Effector CD8-positive, alpha-beta T cell (primary cell): ENCODE measurements at places on chromosomes 12 and 14.

GRCh38 chr14:101980700-101981099 lies 16.3 kb downstream of the DYNC1H1 start:
- DNase-seq, result no peak

DNA sequence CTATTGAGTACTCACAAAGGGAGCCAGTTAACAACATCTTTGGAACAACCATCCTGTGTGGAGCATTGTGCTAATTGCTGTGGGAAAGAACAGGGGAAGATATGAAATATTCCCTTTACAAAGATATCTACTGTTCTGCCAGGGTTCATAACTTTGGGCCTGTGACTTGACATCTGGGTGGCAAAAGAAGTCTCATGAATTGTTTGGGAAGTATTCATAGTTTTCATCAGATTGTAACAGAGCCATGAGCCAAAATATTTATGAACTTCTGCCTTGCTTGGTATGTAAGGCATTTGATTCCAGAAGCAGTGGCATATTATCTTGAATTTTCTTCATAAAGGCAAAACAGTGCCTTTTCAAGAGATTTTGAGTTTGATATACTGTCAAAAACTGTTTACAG lies 816.2 kb downstream of the DIO2 start:
- no peak for DNase-seq

DNA sequence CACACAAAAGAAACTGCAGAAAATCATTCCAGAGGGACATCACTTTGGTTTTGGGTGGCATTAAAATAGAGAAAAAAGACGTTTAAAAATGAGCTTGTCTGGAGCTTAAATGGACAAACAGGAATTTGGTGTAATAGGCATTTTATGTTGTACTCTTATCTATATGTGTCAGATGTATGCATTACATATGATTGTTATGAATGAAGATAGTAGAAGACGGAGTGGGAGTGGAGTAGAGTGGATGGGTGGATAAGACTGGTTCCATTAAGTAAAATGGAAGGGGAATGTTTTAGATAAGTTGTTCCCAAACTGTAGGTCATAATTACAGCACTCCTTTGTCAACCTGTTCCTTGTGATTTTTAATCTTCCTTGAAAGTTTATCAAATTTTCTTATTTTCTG lies 1.9 kb downstream of the CCDC91 start:
- no peak for DNase-seq

- DNase-seq, result no peak
Observed at GRCh38 chr12:121748571-121749265, 36.2 kb downstream of the TMEM120B start.

GRCh38 chr12:5272018-5272785 lies 159.7 kb upstream of the NTF3 start:
- DNase-seq, result no peak

GRCh38 chr12:59808317-59808910 lies 212.6 kb downstream of the SLC16A7 start:
- no peak for DNase-seq

DNA sequence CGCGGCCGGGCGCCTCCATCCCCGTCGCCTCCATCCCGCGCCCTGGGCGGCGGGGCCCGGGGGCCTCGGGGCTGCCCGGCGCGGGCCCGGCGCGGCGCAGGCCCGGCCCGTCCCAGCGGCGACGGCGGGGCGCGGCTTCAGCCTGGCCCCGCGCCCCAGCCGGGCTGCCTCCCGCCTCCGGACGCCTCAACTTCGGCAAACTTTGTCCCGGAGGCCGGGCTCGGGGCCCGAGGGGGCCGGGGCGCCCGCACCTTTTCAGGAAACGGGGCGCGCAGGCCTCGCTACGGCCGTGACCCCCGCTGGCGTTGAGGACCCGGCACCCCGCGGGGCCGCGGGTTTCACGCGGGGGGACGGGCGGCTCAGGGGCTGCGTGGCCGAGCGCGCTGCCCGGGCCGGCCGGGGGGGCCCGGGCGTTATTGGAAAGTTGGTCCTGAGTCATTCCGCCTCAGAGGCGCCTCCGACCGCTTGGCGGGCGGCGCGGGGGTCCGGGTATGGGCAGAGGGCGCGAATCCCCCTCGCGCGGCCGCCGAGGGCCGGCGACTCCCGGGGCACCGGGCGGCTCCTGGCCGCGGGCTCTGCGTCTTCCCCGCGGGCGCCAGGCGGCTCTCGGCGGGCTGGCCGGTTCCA lies 575 bp downstream of the TRAF3 start:
- DNase-seq, result peak; percentile 11

- DNase-seq, result no peak
Observed at GRCh38 chr12:49015196-49015595, 3.4 kb downstream of the PRKAG1 start.

DNA sequence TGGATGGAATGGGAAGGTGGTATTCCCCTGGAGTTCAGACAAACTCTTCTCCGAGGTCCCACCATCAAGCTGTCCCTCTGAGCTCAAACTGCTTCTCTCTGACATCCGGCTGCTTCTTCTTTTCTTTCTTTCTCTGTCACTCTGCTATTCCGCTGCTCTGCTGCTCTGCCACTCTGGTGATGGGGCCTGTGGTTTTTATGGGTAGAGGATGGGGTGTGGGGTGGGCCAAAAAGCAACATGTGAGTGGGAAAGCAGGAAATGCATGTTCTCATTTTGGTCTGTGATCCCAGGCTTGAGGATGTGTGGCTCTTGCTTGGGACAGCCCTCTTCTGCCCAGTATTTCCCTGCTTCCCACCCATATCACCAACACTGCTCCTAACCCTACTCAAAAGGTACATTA lies 30.6 kb downstream of the CLECL1 start:
- peak; percentile 12 for DNase-seq

DNA sequence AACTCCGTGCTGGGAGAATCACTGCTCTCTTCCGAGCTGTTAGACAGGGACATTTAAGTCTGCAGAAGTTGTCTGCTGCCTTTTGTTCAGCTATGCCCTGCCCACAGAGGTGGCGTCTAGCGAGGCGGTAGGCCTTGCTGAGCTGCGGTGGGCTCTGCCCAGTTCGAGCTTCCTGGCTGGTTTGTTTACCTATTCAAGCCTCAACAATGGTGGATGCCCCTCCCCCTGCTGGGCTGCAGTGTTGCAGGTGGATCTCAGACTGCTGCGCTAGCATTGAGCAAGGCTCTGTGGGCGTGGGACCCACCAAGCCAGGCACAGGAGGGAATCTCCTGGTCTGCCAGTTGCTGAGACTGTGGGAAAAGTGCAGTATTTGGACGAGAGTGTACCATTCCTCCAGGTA lies 43.7 kb downstream of the GPR137C start:
- no peak for DNase-seq

- no peak for DNase-seq
Observed at GRCh38 chr12:84375449-84376170, 537.0 kb downstream of the SLC6A15 start.

- DNase-seq, result no peak
Observed at GRCh38 chr12:45010059-45010458, 40.8 kb downstream of the DBX2 start.

- no peak for DNase-seq
Observed at GRCh38 chr14:79417961-79418360, 793.3 kb downstream of the DIO2 start.

GRCh38 chr12:89067421-89068187 lies 284.7 kb downstream of the DUSP6 start:
- no peak for DNase-seq

GRCh38 chr12:27277846-27278260 lies 33.8 kb downstream of the STK38L start:
- no peak for DNase-seq

DNA sequence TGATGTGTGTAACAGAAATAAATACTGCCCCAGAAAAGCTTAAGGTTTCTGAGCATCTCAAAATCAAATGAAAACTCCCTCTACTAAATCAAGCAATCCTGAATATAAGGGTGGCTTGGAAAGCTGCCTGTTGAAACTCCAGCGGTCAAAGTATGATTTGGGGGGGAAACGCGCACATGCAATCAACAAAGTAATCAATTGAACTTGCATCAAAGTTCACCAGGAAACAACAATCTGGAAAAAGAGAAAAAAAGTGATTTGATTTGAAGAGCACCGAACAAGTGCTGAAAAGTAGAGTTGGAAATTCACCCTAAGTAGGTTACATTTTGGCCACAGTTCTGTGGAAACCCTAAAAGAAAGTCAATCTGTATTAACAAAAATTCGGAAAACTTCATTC lies 700 bp downstream of the CNIH1 start:
- no peak for DNase-seq

- DNase-seq, result no peak
Observed at GRCh38 chr12:98437806-98438595, 77.4 kb upstream of the TMPO start.

DNA sequence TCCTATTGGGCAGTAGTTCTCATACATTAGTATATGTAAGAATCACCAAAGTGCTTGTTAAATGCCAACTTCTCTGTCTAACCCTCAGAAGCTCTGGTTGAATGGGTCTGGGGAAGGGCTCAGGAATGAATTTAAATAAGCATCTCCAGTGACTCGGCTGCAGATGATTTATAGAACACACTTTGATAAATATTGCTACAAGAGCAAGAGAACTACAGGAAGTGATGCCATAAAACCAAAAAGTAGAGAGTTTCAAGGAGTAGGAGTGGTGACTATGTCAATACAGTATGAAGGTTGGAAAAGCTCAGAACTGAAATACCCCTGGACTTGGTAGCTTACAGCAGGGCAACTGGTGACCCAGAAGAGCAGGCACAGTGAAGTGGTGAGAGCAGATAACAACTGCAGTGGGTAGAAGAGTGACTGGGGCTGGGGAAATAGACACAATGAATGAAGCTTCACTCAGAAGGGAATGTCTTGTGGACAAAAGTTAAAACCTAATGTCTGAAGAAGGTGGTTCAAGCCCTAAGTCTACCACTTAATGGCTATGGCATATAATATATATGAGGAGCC lies 8.0 kb upstream of the PLEKHA5 start:
- no peak for DNase-seq
